WTC11 (cell line): ENCODE measurements at places on chromosomes 2 and 18. TPM values are rescaled to one million over a fixed set of nuclear protein-coding genes. Genes with fewer than 3 reads are reported as not detected.

DNA sequence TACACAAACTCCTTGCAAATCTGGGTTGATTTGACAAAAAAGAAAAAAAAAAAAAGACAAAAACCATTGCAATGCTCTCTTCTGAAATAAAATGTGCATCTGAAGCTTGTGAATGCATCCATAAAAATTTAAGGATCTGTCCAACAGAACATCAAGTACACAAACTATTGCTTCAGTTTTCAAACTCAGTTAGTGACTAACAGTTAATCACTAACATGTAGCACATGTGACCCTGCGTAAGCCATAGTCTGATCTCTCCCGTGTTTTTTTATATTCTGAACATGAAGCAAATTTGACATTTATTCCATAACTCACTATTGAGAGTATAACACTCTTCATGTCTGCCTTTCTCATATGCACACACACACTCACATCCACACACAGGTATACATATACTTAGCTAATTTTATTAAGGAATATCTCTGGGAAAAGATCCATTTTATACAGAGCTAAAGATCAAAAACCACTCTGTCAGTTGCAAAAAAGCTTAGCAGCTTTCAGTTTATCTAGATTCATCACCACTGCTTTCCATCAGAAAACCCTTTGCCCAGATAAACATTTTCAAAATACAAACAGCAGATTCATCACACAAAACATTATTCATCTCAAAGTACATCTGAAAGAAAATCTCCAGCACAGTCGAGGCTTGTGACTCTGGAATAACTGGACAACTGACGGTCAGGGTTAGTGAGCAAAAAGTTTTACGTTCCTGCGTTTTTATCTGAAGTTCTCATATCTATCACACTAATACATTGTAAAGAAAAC is 1000.4 kb upstream of the ACVR2A start:
- DNase-seq: no peak
- no peaks in the 10 kb centered on the region for H3K27me3 ChIP-seq
- H3K4me1 ChIP-seq: peaks cover 6% of the 10 kb centered on the region

- H3K4me3 ChIP-seq: no peak overlapping the region
- no peak overlapping the region for H3K27ac ChIP-seq
- H3K36me3 ChIP-seq: no peaks in the 10 kb centered on the region
- H3K4me1 ChIP-seq: peaks cover 3% of the 10 kb centered on the region
- DNase-seq: no peak
- H3K27me3 ChIP-seq: no peaks in the 10 kb centered on the region
These were observed 221.5 kb downstream of the EPHA4 start for GRCh38 chr2:221350616-221351015.

DNA sequence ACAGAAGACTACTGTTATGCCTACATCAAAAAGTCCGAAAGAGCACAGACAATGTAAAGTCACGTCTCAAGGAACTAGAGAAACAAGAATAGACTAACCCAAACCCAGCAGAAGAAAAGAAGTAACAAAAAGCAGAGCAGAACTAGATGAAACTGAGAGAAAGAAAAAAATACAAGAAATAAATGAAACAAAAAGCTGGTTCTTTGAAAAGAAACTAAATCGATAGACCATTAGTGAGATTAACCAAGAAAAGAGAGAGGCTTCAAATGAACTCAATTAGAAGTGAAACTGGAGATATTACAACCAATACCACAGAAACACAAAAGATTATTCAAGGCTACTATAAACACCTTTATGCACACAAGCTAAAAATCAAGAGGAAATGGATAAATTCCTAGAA is 271.8 kb downstream of the MBD2 start:
- no peaks in the 10 kb centered on the region for H3K27me3 ChIP-seq
- H3K4me3 ChIP-seq: no peak overlapping the region
- no peak overlapping the region for H3K27ac ChIP-seq
- H3K4me1 ChIP-seq: peaks cover 2% of the 10 kb centered on the region; the same call in 1 of the 2 replicates
- no peak for DNase-seq
- H3K36me3 ChIP-seq: no peaks in the 10 kb centered on the region

The FKBP7 gene
- total RNA-seq: 3.2 to 6.2 TPM (median 5.6 TPM) in 3 replicates

The EVX2 gene
- total RNA-seq: 0.05 TPM in 1 of 3 replicates, not detected in the others
